ENCODE measurements at places on chromosomes 6 and 20. TPM values are rescaled to one million over a fixed set of nuclear protein-coding genes. Genes with fewer than 3 reads are reported as not detected.

DNA sequence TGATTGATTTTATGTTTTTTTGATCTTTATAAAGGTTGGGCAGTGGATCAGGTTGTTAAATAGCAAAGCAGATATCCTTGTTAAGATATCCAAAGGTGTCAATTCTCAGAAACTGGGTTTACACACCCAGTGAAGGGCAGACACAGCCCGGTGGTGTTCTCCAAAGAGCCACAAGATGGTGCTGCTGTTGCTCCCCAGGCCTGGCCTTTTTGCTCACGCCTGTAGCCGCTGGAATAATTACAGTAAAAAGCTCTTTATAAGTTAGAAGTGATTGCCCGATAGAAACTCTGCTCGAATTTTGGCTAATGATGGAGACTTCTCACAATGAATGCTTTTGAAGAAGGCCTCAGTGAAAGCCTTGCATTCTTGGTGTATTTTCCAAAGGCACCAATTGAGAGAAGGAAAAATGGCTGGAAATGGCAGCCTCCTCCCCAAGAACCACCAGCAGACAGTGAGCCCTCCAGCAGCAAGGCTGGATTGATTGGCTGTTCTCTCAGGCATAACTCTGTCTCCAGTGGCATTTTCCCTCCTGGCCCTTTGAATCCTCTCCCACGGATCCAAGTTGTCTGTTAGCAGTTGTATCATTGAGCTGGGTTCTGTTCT is 120.5 kb upstream of the CHD6 start:
- DNase-seq, result peak; percentile 58

- no peak for DNase-seq
These were observed 76.0 kb upstream of the NNAT start for GRCh38 chr20:37445041-37445440.

DNA sequence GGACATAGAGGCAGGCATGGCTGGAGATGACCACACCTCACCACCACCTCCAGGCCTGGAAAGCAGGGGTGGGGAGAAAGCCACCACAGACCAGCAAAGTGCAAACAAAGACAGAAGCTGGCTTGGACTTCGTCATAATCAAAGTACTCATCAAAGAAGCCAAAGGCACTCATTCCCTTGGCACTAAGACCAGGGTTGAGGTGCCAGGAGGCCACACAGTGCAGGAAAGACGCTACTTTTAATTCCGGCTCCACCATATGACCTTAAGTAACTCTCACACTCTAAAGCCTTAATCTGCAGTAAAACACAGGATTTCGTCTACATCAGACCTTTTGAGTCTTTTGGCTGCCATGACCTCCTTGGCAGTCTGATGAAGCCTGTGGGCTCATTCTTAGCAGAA is 123.1 kb downstream of the HIVEP2 start:
- DNase-seq, result no peak

DNA sequence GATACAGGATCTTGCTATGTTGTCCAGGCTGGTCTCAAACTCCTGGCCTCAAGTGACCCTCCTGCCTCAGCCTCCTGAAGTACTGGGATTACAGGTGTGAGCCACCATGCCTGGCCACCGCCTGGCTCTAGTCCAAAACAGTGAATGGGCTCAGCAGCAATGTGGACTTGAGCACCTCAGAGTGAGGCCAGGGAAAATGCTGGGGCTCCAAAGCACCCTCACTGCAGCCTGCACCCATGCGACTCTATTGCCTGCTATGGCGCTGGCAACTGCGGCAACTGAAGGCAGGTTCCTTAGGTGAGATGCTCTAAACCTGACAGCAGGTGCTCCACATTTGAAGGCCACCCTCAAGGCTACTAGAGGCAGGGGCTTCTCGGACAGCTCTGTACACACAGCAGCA is 26.5 kb downstream of the MAP1LC3A start:
- no peak for DNase-seq

The TP53TG5 gene
- total RNA-seq, result not detected

The RIMS1 gene
- total RNA-seq, result not detected

The C6orf15 gene
- not detected for total RNA-seq

The CD83 gene
- total RNA-seq, result 12.1 TPM

DNA sequence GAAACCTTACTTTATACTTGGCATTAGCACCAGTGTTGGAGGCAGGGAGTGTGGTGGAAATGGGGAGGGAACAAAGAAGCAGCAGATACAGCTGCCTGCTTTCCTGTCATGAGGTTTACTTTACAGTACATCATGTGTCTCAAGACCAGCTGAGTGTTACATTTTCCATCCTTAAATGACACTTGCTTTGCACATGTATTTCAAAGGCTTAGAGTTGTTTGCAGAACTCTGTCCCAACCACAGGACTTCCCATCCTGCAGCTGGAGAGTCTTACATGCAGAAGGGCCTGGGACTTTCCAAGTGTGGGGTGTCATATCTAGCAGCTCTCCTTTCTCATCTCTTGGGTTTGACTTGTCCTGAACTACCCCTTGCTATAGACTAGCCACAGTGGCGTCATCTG is 395.9 kb downstream of the DHX35 start:
- no peak for DNase-seq

GRCh38 chr20:4830696-4831095 is 109.0 kb downstream of the PRND start:
- no peak for DNase-seq

DNA sequence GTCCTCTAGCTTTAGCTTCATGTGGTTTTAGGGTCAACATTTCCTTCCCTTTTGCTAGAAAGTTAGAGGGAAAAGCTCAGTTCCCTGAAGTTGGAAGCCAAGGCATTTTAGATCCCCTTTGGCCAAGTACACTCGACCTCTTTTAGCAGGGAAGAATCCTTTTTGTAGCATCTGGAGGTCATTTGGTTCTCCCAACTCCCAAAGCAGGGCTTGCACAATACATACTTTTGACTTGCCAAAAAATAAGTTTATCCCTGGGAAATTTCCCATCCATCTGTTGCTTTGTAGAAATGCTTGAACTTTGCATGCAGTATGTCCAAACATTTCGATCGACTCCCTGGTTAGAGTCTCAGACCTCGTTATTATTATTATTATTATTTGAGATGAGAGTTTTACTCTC is 4.6 kb upstream of the EDEM2 start:
- DNase-seq, result no peak

The GLP1R gene
- total RNA-seq, result not detected

- no peak for DNase-seq
These were observed 150.1 kb downstream of the DTNBP1 start for GRCh38 chr6:15512721-15513120.

GRCh38 chr6:120096696-120097260 is 747.2 kb upstream of the MAN1A1 start:
- DNase-seq, result no peak

DNA sequence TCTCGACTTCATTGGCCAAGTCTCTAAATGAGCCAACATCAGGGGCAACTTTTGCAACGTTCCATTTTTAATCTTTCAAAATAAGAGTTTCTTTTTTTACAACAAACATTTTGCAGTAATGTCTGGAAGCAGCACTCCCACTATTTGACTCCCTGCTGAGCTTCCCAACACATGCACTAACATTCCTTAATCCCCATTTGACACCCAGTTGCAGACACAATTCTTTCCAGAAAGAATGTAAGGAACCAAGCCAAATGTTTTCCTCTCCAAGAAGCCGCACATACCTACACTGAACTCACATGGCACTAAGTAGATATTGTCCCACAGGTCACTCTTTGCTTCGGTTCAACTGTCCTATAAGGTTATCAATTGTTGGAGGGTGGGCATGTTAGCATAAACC is 165.6 kb downstream of the GRM1 start:
- DNase-seq, result no peak

DNA sequence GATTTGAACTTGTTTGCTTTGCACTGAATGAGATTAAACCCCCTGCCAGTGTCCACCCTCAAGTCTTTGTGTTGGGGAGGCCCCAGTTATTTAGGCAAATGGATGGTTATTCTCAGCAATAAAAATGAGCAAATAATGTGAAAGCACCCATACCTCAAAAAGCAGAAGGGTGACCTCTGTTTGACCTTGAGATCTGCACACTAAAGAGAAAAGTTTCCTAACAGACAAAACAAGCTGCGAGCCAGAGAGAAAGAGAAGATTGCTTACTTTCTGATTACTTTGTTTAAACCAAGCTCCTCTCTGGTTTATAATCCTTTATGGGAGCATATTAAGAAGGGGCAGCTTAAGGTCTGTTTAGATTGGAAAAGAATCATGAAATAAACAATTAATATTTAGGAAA is 30.4 kb upstream of the TRERF1 start:
- DNase-seq, result no peak

DNA sequence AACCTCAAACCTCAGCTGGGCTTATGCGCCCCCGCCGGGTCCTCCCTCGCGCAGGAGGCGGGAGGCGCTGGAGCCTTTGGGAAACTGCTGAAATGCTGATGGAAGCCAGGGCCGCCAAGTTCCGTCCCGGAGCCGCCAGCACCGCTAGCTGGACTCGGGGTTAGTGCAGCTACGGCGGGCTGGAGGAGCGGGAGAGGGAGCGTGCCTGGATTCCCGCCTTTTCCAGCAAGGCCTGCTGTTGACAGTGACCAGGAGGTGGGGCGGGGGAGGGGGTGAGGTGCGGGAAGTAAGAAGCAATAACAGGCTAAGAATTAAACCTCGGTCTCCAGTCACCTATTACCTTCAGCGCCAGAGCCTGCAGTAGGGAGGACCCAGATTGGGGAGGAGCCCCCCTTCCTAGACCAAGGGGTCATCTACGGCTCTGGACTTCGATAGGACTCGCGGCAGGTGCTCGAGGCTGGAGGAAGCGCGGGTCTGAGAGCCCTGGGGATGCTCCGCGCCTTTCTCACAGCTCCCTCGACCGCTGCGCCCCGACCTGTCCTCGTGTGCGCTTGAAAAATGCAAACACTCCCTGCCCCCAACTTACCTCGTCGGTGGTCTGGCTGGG is 20.5 kb downstream of the COL9A1 start:
- no peak for DNase-seq

DNA sequence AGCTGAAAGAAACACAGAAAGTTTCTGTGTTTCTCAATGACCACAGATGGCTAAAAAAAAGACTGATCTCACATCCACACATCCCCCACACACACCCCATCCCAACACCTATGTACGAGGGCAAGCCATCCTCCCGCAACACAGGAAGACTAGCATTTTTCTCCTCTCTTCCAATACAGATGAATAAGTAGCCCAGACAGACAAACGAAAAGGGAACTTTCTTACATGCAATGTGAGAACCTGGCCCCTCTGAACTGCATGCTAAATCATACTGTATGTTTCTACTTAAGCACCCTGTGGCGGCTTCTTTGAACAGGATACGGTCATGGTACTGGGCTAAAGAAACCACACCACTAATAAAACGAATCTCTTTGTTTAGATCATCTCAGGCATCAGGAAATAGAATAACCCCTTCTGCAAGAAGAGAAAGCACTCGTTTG is 116.2 kb downstream of the GMDS start:
- no peak for DNase-seq

DNA sequence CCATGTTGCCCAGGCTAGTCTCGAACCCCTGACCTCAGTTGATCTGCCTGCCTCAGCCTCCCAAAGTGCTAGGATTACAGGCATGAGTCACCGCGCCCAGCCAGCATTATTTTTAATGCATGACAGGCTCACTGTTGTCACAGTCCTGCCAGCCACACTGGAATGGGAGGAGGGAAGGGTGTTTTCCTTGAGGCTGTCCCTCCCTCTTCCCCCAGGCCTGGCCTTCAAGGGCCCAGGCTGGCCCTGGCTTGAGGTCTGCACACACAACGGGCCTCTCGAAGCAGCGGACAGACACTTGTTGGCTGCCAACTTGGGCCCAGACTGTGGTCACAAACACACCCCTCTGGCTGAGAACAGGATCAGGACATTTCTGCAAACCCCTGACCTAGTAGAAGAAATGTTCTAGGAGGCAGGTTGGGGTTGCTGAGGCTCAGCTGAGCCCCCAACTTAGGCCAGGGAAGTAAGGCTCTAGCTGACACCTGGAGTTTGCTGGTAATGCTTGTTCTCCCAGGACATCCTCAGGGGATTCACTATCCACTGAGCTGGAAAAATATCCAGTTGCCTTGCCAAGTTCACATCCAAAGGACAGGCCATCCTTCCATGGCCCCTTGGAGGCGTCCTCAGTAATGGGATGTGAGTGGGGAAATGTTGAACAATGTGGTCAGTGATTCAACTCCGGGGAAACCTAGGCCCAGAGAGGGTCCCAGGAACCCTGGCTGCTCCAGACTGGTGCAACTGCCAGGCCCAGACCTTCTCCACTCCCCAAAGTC is 9.9 kb downstream of the SNTA1 start:
- no peak for DNase-seq

The HLA-DRB1 gene
- 111 TPM for total RNA-seq

DNA sequence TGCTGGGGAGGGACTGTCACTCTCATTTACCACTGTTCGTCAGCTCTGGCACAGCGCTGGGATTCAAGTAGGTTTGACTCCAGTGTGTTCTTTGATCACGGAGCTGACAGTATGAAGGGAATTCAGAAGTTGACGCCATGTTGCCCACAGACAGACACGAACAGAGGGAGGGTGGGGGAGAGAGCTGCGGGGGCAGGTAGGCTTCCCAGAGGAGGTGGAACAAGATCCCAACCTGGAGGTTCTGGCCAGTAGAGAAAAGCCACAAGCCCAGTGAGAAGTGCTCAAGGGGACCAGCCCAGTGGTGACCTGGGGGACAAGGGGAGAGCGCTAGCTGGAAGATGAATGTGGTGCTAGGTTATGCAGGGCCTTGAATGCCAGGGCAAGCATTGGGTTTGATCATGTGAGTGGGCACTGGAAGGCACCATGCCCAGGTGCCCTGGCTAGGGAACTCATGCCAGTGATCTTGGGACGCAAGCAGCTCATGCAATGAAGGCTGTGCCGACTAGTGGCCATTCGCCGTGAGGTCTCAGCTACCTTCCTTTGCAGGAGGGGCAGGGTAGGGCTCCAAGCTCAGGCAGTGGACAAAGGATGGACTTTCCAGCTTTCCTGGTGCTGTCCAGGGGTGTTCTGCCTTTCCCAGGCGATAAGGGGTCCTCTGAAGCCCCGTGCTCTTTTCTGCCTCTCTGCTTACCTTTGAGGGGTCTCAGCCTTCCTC is 50.4 kb upstream of the APCDD1L start:
- DNase-seq, result no peak

GRCh38 chr6:167476844-167477595 is 152.1 kb downstream of the TTLL2 start:
- no peak for DNase-seq

GRCh38 chr6:4924661-4925271 is 79.1 kb downstream of the RPP40 start:
- no peak for DNase-seq

The LCA5 gene
- 2.4 TPM for total RNA-seq

- no peak for DNase-seq
These were observed 312.4 kb downstream of the PHF3 start for GRCh38 chr6:63947792-63948529.

The GMDS gene
- total RNA-seq, result 26.8 TPM

- no peak for DNase-seq
These were observed 79.8 kb downstream of the PRDM1 start for GRCh38 chr6:106165885-106166485.

- no peak for DNase-seq
These were observed 61.3 kb downstream of the CDH4 start for GRCh38 chr20:61313396-61313795.

The DNAAF9 gene
- total RNA-seq, result 0.23 TPM

- DNase-seq, result no peak
These were observed 669 bp upstream of the TMEM30A start for GRCh38 chr6:75285283-75285639.

GRCh38 chr6:49633541-49633940 is 3.1 kb downstream of the RHAG start:
- DNase-seq, result no peak

The ZBTB46 gene
- 1.1 TPM for total RNA-seq

GRCh38 chr6:168498161-168498843 is 57.3 kb downstream of the SMOC2 start:
- no peak for DNase-seq

All from OCI-LY7 (cell line).